Central memory CD8-positive, alpha-beta T cell (primary cell): ENCODE measurements at places on chromosomes 1 and 21.

- DNase-seq: no peak
Measured at GRCh38 chr21:41891132-41891531, 12.0 kb upstream of the PRDM15 start.

- no peak for DNase-seq
Measured at GRCh38 chr1:204171751-204172178, 5.6 kb upstream of the REN start.

DNA sequence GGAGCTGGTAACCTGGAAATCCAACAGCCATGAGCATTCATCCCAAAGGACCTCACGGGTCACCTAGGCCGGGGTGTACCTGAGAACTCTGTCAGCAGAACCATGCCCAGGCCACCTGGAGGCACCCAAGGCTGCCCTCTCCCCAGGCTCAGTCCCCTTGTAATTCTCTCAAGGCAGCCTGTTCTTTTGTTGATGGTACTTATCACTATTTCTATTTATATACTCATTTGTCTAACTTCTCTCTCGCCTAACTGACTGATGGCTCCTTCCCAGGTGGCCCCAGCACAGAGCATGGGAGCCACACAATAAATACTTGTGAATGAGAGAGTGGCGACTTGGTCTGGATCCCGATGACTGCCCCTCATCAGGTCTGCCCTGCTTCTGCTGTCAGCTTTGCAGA is 16.7 kb downstream of the CASP9 start:
- no peak for DNase-seq

- DNase-seq: no peak
Measured at GRCh38 chr1:150332651-150333290, 11.4 kb downstream of the PRPF3 start.

- no peak for DNase-seq
Measured at GRCh38 chr1:174769961-174770549, 229.7 kb upstream of the CACYBP start.

GRCh38 chr1:101592845-101593244 is 356.0 kb downstream of the S1PR1 start:
- no peak for DNase-seq

DNA sequence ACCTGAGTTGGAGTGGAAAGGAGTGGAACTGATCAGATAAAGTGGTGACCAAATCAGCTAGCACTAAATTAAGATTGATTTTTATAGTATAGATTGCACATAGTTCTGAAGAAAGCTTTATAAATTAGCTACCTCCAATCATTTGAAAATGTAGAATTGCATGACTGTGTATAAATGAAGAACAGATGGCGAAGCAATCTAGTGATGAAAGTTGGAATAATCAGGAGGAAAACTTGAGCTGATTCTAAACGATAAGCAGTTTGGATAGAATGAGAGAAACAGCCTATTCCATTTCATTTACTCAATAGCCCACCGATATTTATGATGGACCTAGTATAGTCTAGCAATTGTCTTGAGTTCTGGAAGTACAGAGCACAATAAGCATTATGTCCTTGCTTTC is 661.5 kb downstream of the PLA2G4A start:
- no peak for DNase-seq

- DNase-seq: no peak
Measured at GRCh38 chr1:107432108-107432507, 291.3 kb downstream of the NTNG1 start.

DNA sequence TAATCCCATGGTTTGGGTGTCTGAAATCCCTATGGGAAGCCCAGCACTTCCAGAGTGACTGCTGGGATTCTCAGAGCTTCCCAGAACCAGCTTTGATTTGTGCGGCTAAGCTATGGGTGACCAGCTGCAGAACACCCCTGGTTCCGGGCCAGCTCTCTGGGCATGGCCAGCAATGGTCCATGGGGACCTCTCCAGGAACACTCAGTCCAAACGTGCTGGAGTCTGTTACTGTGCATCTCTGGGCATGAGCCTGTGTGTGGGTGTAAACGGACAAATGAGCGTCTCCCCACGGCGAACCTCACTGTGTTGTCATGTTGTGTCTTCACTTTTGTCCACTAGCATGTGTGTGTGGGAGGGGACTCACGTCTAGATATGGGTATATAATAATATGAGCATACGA is 54.4 kb downstream of the MAB21L3 start:
- DNase-seq: no peak

DNA sequence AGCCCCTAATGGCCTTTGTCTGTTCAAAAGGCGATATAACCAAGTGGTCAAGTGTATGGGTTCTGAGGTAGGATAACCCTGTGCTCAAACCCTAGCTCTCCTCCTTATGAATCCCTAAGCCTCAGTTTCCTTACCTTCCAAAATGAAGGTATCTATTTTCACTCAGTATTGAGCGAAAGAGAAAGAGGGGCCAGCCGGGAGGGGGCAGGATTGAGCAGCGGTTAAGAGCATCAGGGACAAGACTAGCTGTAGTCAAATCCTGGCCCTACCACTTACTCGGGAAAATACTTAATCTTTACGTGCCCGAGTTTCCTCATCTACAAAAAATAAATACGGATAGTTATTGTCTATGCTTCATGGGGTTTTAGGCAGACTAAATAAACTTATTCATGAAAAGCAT is 25.7 kb downstream of the LY9 start:
- no peak for DNase-seq

DNA sequence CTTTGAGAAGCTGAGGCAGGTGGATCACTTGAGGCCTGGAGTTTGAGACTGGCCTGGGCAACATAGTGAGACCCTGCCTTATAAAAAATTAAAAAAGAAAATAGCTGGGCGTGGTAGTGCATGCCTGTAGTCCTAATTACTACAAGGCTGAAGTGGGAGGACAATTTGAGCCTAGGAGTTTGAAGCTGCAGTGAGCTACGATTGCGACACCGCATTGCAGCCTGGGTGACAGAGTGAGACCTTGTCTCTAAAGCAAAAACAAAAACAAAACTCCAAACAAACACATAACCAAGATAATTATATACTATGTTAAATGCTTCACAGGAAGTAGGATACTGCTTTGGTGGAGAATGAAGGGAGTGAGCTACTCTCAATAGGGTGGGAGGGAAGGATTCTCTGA is 5.4 kb upstream of the PAFAH2 start:
- DNase-seq: no peak
